ENCODE measurements at places on chromosomes 6 and 20.

DNA sequence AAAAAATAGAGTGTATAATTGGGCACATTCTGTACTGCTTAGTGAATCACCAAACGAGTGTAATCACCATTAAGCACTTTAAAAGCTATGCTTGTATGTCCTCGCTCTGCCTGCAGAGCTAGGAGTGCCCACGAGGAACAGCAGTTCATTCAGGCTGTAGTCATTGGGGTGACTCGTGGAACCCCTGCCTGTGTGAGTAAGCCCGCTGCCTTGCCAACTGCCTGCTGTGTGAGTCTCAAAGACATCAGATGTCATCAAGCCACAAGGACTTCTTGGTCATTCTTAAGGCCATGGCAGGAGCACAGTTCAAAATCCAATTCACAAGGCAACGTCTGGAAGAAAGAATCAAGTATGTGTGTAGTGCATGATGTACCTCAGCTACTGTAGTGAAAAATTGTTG is 60.4 kb downstream of the FOXO3 start:
- DNase-seq, result peak; percentile 94

DNA sequence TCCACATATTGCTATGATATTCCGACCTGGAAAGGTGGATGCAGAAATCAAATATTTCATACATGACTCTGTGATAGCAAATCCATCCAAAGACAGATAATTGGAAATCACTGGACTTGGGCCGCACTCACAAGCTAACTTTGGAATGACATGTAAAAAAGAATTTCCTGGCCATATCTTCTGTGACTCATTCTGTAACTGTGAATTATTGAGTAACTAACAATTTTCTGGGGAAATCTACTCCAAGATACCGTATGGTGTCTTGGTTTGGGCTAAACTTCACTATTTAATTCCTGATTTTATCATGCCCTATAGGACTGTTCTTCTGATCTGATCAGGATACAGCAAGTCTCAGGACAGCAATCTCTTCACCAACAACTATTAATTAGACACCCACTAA is 92.7 kb upstream of the LY86 start:
- peak; percentile 43 for DNase-seq

DNA sequence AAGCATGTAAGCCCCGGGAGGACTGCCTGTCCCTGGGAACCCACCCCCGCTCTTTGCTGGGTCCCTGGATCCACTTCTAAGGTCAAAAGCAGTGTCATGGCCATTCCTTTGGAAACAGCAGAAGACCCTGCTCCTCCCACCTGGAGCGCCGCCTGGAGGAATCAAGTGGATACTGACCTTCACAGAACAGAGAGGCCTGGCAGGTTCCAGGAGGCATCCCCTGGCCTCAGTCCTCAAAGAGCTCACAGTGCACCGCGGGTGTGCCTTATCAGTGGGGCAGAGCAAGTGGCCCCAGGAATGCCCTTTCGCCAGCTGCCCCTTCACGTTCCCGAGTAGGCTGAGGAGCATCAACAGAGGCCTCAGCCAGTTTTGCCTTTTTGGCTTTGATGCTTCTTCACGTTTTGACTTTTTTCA is 11.1 kb upstream of the SLC4A11 start:
- DNase-seq, result no peak

DNA sequence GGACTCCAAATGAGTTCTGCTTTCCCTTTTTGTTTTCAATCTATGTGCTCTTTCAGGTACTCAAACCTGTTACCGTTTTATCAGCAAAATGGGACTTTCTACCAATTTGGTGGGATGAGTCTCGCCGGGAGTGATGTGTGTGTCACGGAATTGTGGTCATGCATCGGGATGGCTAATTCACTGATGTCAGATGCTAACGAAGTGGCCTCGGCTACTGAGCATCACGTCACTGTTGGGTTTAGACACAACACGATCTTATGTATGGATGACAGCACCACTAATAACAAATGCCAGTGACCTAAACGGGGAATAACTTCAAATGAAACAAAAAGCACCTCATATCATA is 1.6 kb upstream of the PCK1 start:
- no peak for DNase-seq

- DNase-seq, result no peak
These were observed 942.9 kb upstream of the EPHA7 start for GRCh38 chr6:94362061-94362864.

- DNase-seq, result no peak
These were observed 41.3 kb upstream of the TAGAP start for GRCh38 chr6:159086033-159086618.

DNA sequence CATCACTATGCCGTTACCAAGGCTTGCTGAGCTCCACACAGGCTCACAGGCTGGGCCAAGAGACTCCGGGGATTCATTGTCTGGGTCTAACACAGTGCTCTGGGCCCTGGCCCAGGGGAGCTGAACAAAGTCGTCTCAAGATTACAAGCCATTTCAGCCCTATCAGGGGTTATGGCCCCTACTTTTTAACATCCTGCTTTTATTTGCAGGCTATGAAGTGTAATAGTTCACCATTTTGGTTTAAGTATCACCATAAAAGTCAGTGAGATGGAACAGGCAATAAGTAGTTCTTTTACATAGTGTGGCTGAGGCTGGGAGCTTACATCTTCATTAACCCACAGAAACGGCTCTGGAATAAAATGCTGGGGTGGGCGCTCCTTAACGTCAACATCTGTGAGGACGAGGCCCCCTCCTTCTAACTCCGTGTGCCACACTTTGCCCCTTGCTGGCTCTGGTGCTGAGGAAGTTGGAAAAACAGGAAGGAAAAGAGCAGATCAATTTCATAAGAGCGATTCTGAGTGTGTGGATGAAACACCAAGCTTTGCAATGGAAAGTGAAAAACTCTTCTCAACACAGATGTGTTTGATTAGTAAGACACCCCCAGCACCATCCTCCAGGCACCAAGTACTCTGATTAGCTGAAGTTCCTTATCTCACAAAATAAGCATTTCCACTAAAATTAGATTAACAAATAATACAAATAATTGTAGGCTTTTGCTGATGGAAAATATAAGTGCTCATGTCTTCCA is 447.3 kb downstream of the MAFB start:
- peak; percentile 33 for DNase-seq

- peak; percentile 76 for DNase-seq
These were observed 1.1 kb downstream of the ABRACL start for GRCh38 chr6:139029470-139030227.

GRCh38 chr6:113847447-113847846 is 9.7 kb upstream of the MARCKS start:
- no peak for DNase-seq

- peak; percentile 34 for DNase-seq
These were observed 537.9 kb downstream of the CD83 start for GRCh38 chr6:14655201-14656061.

DNA sequence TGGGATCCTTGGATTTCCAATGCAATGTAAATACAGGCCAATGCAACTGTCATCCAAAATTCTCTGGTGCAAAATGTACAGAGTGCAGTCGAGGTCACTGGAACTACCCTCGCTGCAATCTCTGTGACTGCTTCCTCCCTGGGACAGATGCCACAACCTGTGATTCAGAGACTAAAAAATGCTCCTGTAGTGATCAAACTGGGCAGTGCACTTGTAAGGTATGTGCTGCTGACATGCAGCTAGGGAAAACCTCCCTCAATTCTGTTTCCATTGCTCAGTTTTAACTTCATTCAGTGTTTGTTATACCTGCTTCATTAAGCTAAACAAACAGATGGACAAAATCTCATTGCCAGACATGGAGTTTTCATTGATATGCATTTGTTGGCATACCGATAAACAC is 397.1 kb downstream of the ARHGAP18 start:
- no peak for DNase-seq

DNA sequence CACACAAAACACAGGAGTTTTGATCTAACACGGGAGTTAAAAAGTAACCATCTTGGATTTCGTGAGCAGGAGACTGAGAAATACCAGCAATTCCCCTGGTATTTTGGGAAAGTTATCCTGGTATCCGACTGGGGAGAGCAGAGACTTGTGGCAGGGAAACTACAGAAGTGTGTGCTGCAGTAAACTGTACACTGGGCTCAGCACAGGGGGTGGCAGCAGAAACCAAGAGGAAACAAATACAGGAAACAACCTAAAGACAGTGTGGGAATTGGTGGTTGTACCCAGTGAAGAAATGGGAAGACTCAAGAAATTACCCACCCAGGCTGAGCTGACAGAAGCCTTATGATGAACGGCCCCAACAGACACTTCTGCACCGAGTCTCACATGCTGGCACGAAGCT is 109.8 kb downstream of the CHD6 start:
- DNase-seq, result peak; percentile 35

GRCh38 chr6:151592449-151593159 is 98.8 kb downstream of the CCDC170 start:
- no peak for DNase-seq
